ENCODE measurements at places on chromosomes 6 and 20.
A peak's percentile ranks its signal among the peaks of the same experiment; 100 is the strongest.

GRCh38 chr6:164097551-164098398 lies 683.3 kb downstream of the QKI start:
- DNase-seq: no peak

- DNase-seq: no peak
Measured at GRCh38 chr6:170224694-170225660, 65.9 kb downstream of the DLL1 start.

GRCh38 chr6:160949531-160949930 lies 42.0 kb upstream of the MAP3K4 start:
- DNase-seq: no peak

DNA sequence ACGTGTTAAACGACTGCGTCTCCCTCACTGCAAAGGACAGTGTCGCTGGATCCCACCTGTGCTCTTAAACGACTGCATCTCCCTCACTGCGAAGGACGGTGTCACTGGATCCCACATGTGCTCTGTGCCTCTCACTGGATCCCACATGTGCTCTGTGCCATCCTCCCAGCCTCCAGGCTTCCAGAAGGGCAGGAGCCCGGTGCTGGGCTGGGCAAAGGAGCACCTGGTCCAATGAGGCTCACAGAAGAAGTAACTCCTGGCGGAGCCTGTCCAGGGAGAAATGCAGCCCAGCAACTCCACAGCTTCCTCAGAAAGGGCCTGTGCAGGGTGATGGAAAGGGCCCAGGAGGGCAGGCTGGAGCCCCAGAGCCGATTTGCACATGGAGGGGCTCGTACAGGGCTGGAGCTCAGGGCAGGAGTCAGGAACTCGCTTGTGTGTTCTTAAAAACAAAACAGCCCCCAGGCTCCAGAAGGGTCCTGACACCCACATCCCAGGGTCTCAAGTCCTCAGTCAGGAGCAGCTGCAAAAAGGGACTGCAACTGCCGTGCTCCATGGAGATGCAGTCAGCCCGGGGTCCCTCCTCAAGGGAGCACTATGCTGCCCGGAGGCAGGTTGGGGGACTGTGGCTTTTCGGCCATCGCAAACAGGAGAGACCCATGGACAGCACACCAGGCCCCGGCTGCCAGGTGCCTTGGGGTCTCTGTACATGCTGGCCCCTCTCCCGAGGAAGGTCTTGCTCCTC lies 52.7 kb downstream of the DLL1 start:
- DNase-seq: no peak

GRCh38 chr6:97215157-97215769 lies 67.8 kb downstream of the MMS22L start:
- peak; percentile 66 for DNase-seq

- DNase-seq: no peak
Measured at GRCh38 chr6:81938991-81939732, 186.7 kb upstream of the TENT5A start.

DNA sequence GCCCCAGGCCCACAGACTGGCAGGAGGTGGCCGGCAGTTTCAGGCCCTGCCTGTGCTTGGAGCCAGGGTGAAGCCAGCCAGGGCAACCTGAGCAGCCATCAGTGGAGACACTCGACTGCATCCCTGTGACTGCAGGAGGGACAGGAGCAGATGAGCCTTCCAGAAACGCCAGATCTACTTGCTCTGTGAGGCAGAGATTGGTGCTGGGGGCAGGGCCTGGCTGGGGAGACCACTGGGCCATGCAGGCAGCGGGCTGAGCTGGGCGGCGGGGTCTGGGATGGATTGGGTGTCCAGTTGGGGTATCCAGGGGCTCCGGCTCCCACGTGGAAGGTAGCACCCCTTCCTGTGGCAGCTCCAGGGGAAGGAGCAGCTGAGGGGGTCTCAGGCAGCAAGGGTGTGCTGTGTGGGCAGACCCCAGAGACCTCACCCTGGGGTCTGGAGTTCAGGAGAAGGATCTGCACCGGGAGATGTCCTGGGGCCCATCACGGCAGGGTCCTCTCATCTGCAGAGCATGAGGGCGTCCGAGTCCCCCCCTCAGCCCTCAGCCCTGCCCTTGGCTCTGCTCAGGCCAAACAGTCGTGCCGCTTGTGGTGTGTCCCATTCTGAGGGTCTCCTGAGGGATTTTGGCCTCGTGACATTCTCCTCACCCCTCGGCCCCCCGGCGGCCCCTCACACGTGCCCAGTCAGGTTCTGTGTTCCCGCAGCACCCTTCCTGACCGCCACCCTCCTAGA lies 334.9 kb downstream of the TAF4 start:
- no peak for DNase-seq

DNA sequence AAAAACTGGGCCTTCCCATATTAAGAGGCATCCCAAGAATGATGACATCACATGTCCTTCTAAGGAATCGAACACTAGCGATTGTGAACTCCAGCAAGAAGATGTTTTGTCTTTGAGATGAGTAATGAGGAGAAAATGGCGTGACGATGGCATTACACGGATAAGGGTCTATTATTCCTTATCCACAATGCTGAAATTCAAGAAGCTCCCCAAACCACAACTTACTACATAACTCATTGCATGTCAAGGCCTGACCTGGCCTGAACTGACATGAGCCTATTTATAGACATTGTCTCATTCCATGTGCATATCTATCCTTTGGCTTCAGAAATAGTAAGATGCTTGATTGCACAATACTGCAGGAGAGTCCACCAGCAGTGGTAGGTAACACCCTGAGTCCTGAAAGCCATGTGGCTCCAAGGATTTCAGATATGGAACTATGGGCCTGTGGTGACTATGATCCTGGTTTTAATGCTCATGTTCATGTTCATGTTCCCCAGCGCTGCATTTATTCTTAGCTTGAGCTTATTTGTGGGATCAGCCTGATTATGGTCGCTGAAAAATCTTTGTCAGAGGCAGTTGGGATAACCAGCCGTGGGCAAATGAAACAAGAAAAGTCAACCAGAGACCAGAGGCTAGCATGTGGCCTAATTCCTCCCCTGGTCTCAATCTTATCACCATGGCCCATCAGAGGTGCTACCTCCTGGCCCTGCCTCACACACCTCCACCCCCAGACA lies 183.2 kb upstream of the JARID2 start:
- DNase-seq: no peak

- no peak for DNase-seq
Measured at GRCh38 chr20:23244156-23244915, 106.3 kb upstream of the NXT1 start.

- DNase-seq: no peak
Measured at GRCh38 chr20:22611636-22612035, 27.3 kb upstream of the FOXA2 start.

DNA sequence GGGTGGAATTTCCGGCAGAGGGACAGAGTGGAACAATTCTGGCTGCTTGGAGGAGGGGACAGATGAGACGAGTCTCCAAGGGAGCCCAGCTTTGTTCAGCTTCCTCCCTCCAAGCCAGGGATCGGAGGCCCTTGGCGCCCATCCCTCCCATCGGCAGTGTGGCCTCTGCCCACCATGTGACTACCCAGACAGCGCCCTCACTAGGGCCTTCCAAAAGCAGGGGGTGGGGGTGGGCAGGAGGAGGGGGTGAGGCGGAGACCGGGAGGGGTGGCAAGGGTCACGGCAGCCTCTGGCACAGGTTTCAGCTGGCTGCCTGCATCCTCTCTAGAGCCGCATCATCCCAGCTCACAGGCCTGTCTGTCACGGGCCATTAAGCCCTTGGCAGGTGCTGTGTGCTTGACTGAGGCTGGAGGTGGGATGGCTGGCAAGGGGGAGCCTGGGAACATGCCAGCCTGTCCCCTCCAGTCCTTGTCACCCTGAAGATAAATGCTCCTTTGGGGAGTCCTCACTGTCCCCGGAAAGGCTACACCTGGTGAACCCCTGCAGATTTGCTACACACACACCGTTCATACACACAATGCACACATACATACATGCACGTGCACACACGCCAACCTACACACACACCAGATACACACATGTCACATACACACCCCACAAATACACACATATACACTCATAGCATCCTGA lies 6.2 kb upstream of the FGD2 start:
- DNase-seq: no peak

- DNase-seq: no peak
Measured at GRCh38 chr20:3364323-3365013, 43.0 kb downstream of the DNAAF9 start.

DNA sequence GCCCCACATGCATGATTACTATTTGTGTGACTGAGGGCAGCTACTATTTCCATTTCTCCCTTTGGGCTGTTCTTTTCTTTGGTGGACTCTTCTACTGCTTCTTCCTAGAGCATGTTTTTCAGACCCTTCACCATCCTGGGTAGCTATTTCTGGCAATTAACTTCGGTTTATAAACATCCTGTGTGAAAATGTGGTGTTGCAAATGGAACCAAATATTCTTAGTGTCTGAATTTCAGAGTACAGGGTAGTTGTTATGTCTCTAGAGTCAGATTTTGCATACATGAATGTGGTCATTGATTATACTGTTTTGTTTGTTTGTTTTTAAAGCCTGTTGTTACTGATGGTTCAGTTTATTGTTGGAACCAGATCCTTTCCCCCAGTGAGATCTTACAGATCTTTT lies 49.7 kb downstream of the PROKR2 start:
- no peak for DNase-seq

GRCh38 chr6:170095273-170095981 lies 195.5 kb downstream of the DLL1 start:
- DNase-seq: no peak

DNA sequence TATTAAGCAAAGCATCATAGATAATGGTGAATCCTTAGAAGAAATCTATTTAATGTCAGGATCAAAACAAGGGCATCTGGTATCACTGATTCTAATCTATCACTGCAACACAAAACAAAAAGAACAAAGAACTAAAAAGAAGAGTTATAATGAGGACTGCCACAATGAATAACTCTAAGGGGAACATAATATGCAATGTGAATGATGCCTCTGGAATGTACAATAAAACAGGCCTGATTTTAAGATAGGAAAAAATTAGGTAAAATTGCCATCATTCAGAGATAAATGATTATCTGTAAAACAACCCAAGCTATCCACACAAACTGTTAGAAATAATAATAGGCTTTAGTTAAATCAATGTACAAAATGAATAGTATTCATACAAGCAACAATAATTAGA lies 936.7 kb upstream of the CITED2 start:
- DNase-seq: no peak

- no peak for DNase-seq
Measured at GRCh38 chr6:44614396-44614795, 226.9 kb downstream of the CDC5L start.

DNA sequence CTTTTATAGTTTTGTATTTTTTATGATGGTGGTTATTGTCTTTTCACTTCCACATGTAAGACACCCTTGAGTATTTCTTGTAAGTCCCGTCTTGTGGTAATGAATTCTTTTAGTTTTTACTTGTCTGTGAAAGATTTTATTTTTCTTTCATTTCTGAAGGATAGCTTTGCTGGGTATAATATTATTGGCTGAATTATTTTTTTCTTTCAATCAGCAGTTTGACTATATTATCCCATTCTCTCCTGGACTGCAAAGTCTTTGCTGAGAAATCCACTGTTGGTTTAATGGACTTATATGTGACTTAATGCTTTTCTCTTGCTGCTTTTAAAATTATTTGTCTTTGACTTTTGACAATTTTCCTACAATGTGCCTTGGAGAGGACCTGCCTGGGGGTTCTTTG lies 13.8 kb downstream of the KIF25 start:
- DNase-seq: no peak

- no peak for DNase-seq
Measured at GRCh38 chr6:1667012-1667804, 57.5 kb downstream of the FOXC1 start.

DNA sequence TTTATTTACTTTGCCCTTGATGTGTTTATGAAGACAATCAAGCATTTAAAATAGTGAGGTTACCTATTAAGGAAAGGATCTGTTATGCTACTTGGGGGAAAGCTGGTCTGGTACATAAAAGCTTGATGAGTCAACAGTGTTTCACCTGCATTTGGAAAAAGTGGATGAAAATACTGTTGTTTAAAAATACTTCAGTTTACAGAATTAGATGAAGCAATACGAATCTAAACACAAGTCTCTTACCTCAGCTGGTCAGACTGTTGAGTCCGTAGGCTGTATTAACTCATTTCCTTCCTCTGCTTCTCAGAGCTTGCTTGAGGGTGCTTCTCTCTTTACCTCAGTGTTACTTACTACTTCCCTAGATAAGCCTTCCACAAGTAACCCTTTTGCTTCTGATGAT lies 36.1 kb downstream of the NKX2-4 start:
- DNase-seq: no peak

GRCh38 chr20:35329435-35330139 lies 37.4 kb upstream of the FAM83C start:
- no peak for DNase-seq

DNA sequence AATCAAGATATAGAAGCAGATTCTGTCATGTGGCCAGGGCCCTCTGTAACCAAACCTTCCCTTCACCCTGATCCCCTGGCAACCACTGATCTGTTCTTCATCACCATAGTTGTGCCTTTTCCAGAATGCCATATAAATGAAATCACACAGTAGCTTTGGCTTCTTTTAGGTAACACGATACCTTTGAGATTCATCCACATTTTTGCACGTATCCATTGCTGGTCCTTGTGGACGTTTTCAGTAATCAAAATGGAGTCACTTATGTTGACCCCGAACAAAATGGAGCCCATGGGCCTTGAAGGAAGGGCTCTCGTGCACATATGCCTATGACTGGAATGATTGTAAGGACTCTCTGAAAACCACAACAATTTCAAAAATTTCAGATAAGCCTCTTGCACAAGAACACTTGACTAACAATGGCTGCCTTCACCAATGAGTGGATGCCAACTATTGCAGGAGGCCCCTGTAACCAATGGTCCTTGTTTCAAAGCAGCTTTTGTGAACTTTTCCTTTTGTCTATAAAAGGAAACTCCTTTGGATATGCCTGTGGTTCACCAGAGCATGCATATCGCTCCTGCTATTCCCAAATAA lies 84.3 kb upstream of the RALY start:
- no peak for DNase-seq

DNA sequence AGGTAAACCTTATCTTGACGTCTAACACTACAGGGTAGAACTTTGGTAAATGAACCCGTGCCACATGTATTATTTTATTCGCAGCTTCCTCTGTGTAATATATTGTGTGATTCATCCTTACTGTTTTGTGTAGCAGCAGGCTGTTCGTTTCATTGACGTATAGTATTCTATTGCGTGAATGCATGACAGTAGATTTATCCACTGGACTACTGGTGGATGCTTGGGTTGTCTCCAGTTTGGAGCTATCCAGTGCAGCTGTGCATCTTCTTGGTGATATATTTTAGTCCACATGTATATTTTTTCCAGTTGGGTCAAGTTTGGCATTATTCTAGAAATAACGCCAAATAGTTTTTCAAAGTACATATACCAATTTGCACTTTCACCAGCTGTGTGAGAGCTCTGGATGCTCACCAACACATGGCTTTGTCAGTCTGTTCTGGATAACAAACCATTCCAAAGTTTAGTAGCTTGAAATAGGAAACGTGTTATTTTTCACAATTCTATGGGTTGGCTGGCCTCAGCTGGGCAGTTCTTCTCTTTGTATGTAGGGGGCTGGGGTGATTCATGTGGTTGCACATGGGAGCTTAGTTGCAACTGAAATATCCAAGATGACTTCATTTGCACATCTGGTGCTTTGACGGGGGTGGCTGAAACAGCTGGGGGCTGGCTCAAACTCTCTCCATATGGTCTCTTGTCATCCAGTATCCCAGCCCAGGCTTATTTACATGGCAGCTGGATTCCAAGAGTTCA lies 9.3 kb downstream of the ECT2L start:
- DNase-seq: no peak
